Panc1 (cell line): ENCODE measurements at places on chromosomes 11 and 22.

DNA sequence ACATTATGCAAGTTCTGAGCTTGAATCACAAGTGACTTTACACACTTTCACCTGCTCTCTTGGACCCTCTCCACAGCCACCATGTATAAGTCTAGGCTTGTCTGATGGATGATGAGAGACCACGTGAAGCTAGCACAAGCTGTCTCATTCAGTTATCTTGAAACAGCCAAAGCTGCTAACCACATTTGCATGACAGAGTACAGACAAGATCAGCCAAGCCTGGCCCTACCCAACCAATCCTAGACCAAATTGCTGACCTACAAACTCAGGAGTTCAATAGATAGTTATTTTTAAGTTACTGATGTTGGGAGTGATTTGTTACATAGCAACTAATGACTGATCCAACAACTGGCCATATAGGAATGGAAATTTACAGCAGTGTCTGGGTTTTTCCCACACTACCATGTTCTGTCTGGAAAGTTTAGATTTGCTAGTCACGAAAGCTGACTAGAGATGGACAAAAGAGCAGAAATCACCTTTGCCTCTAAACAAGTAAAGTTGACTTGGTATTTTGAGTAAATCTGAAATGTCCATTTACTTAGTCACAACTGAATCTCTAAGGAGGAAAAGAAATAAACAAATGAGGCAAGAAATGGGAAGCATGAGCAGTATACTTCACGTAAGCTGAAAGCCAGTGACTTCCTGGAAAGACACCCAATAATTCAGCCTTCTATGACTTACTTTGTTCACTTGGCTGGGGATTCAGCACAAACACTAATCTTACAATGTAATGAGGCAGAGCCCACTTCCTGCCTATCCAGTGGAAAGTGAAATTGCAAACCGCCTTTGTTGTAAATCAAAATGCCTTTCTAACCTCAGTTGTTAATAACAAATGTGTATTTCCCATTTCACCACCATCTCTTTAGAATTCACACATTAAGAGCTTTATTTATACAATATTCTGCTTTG is 101.7 kb downstream of the FAM181B start:
- no peak overlapping the region for H3K4me3 ChIP-seq
- H3K4me1 ChIP-seq = no peaks in the 10 kb centered on the region
- H3K27ac ChIP-seq = no peak overlapping the region
- no peak for DNase-seq

DNA sequence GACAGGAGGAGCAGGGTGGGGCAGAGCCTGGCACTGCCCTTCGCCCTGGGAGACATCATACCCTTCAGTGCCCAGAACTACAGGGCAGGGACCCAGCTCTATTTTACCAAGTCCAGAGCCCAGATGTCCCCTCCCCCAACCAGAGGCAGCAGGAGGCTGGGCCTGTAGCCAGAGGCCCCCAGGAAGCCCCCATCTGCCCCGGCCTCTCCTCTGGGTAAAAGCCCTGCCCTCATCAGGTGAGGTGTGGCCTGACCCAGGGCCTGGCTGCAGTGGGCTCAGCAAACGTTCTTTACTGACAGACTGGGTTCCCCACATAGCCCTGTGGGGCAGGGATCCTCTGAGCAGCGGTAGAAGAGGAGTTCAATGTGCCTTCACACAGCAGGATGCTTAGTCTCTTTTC is 51.8 kb upstream of the SLC22A12 start:
- H3K27ac ChIP-seq = no peak overlapping the region
- no peak overlapping the region for H3K4me3 ChIP-seq
- no peaks in the 10 kb centered on the region for H3K4me1 ChIP-seq
- H3K36me3 ChIP-seq = no peaks in the 10 kb centered on the region

DNA sequence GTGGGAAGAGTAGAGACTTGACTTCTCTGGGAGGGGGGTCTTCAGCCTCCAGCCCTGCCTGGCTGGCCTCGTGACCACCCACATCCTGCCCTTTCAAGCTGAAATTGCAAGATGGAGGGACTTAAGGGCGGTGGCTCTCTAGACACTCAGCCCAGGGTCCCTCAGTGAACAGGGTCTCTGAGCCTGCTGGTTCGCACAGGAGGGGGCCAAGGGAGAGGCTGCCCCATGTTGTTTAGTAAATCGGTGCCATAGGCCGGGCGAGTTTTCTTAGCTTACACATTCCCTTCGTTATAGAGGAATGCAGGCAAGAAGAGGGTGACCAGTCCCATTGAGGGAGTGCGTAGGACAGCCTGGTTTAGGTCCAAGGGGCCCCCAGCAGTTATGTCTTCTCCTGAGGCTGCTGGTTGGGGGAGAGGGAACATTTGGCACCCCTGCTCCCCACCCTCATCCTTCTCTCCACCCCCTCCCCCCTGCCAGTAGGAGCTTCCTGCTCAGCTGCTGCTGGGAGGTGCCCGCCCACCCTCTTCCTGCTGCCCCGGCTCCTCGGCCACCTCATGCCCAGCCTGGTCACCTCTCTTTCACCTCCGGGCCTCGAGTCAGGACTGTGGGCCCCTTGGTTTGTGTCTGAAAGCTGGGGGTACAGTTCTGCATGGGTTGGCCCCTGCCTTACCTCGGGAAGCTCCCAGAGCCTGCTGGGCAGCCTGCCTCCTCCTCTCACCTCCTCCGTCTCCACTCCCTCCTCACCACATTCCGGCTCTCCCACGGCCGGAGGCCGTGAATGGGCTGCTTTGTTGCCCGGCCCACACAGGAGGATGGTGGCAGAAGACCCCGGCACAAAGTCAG is 3.9 kb downstream of the FRMD8 start:
- H3K4me1 ChIP-seq = peaks cover 48% of the 10 kb centered on the region
- DNase-seq = no peak
- H3K36me3 ChIP-seq = no peaks in the 10 kb centered on the region; the same call in 1 of the 2 replicates
- peak overlapping the region; percentile 20 for H3K27ac ChIP-seq

- H3K27ac ChIP-seq = no peak overlapping the region
- DNase-seq = no peak
- H3K4me1 ChIP-seq = no peaks in the 10 kb centered on the region
- no peak overlapping the region for H3K4me3 ChIP-seq
- H3K27me3 ChIP-seq = peaks cover 4% of the 10 kb centered on the region
Observed at GRCh38 chr11:4156571-4156970, 62.0 kb downstream of the RRM1 start.

DNA sequence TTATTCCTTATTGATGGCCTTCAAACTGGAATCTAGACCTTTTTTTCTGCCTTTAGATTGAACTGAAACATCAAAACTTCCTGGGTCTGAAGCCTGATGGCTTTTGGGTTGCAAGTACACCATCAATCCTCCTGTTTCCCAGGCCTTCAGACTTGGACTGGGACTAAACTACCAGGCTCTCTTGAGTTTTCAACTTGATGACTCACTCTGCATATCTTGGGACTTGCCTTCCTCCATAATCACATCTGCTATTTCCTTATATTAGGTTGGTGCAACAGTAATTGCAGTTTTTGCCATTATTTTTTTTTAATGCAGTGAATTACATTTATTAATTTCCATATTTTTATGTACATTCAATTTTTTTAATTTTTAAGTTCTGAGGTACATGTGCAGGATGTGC is 7.0 kb downstream of the OR51B5 start:
- H3K4me1 ChIP-seq = no peaks in the 10 kb centered on the region
- H3K27me3 ChIP-seq = no peaks in the 10 kb centered on the region
- no peak for DNase-seq
- H3K27ac ChIP-seq = no peak overlapping the region

GRCh38 chr22:50705219-50705691 is 32.6 kb downstream of the SHANK3 start:
- DNase-seq = no peak
- no peak overlapping the region for H3K4me3 ChIP-seq
- H3K27ac ChIP-seq = no peak overlapping the region
- no peaks in the 10 kb centered on the region for H3K36me3 ChIP-seq
- H3K27me3 ChIP-seq = no peaks in the 10 kb centered on the region

GRCh38 chr22:30953206-30953605 is 15.4 kb downstream of the MORC2 start:
- H3K27me3 ChIP-seq = no peaks in the 10 kb centered on the region
- H3K4me1 ChIP-seq = no peaks in the 10 kb centered on the region
- no peak overlapping the region for H3K27ac ChIP-seq
- no peak for DNase-seq

DNA sequence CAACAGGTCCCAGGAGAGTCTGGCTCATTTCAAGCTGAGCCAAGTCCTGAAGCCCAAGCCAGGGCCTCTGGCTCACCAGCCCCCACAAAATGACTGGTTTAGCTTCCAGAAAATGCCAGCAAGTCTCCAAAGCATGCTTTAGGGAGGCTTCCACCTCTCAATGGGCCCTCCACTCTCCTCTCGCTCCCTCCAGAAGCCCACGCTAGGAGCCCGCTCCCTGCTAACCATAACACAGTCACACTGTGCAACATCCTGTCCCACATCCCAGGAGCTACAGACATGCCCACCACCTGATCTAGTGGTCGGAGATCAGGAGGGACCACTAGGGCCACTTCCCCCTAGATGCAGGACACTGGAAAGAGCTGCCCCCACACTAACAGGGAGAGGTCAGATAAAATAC is 6.9 kb downstream of the SULT4A1 start:
- H3K27me3 ChIP-seq = no peaks in the 10 kb centered on the region
- no peaks in the 10 kb centered on the region for H3K36me3 ChIP-seq
- no peak for DNase-seq
- H3K4me1 ChIP-seq = no peaks in the 10 kb centered on the region

GRCh38 chr11:36383195-36383594 is 87.1 kb downstream of the PRR5L start:
- no peaks in the 10 kb centered on the region for H3K36me3 ChIP-seq
- no peak for DNase-seq
- H3K4me1 ChIP-seq = peaks cover under 1% of the 10 kb centered on the region; the same call in 1 of the 2 replicates

- H3K27ac ChIP-seq = no peak overlapping the region
- no peaks in the 10 kb centered on the region for H3K36me3 ChIP-seq
- no peak for DNase-seq
- no peaks in the 10 kb centered on the region for H3K4me1 ChIP-seq
- H3K27me3 ChIP-seq = no peaks in the 10 kb centered on the region
Observed at GRCh38 chr11:95325777-95326258, 94.8 kb upstream of the SESN3 start.

GRCh38 chr11:133636711-133637355 is 104.5 kb upstream of the OPCML start:
- peaks cover 6% of the 10 kb centered on the region; the same call in 1 of the 2 replicates for H3K27me3 ChIP-seq
- H3K27ac ChIP-seq = no peak overlapping the region
- H3K4me3 ChIP-seq = no peak overlapping the region
- H3K36me3 ChIP-seq = no peaks in the 10 kb centered on the region
- no peaks in the 10 kb centered on the region for H3K4me1 ChIP-seq
- DNase-seq = no peak

DNA sequence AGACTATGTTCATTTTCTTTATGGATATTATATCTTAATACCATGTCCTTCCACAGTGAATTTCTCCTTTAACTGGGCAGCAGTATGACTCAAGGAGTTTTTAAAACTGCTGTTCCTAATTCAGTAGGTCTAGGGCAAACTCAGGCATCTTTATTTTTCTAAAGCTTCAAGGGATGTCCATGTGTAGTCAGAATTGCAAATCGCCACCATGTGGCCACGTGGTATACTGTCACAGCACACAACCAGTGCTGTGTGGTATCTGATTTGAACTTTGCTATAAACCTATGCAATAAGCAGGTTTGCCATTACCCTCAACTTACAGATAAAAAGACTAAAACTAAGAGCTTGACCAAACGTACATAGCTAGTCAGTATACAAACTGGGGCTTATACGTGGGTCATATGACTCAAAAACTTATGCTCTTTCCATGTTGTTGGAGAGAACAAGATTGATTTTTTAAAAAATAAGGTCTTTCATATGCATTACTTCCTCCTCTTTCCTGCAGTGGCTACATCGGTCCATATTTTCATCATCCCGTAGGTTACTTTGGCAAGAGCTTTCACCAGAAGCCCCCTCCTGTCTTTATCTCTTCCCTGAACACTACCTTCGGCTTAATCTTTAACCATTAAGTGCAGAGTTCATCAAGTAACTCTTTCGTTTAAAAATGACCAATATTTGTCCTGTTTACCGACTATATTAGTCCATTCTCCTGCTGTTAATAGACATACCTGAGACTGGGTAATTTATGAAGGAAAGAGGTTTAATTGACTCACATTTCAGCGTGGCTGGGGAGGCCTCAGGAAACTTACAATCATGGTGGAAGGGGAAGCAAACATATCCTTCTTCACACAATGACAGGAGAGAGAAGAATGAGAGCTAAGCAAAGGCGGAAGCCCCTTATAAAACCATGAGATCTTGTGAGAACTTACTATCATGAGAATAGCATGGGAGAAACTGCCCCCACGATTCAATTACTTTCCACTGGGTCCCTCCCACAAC is 8.0 kb upstream of the HTATIP2 start:
- H3K4me1 ChIP-seq = peaks cover under 1% of the 10 kb centered on the region
- H3K36me3 ChIP-seq = no peaks in the 10 kb centered on the region
- no peak for DNase-seq
- no peak overlapping the region for H3K27ac ChIP-seq

DNA sequence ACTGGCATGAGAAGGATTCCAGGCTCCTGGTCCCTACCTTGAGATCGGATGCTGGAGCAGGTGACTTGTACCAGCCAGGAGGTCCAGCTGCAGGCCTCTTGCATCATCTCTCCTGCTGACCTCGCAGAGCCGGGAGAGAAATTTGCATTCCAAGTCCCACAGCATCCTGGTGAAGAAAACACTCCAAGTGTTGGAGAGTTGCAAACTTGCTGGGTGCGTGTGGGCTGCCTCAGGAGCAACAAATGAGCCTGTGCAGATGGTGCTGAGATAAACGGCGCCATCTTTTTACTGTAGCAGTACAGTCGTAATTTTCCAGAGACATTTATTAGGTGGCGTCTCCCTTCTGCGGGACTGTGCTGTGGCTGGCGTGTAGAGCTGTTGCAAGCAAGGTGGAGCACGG is 32.1 kb upstream of the ZBTB16 start:
- no peak overlapping the region for H3K4me3 ChIP-seq
- no peak for DNase-seq
- no peak overlapping the region for H3K27ac ChIP-seq
- H3K4me1 ChIP-seq = no peaks in the 10 kb centered on the region
- H3K27me3 ChIP-seq = peaks cover 30% of the 10 kb centered on the region
- no peaks in the 10 kb centered on the region for H3K36me3 ChIP-seq

DNA sequence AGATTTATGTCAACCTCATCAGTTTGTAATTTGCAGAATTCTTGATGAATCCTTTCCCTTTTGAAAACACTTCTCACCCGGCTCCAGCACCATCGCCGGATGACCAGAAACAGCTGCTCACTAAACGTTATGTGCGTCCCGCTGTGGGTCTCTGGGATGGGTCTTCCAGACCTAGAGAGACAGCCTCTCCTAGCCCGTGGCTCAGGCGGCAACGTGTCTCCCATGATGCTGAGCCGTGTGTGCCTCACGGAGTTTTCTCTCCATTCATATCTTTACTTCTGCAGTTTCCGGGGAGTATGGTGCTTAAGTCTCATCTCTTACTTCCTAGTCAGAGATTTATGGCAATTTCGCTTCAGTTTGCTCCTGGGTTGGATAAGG is 25.0 kb upstream of the ACR start:
- H3K36me3 ChIP-seq = no peaks in the 10 kb centered on the region
- DNase-seq = no peak
- no peaks in the 10 kb centered on the region for H3K27me3 ChIP-seq

DNA sequence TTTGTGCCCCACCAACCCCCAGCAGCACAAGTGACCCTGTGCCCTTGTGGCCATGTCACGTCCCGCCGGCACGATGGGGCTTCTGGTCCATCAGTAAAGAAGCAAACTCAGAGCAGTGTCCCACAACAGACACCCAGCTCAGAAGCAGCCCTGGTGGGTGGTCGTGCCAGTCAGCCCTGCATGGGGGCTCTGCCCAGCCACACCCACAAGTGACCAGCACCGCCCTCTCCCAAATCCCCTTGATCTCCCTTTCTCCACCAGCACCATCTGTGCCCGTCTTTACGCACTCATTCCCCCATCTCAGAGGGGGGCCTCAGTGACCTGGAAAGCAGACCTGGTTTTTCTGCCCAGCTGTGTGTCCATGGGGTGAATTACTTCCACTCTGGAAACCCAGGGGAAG is 149.1 kb downstream of the DSCAML1 start:
- no peak overlapping the region for H3K27ac ChIP-seq
- H3K4me1 ChIP-seq = no peaks in the 10 kb centered on the region
- H3K4me3 ChIP-seq = no peak overlapping the region
